ENCODE measurements at places on chromosomes 11 and 22.
A peak's percentile ranks its signal among the peaks of the same experiment; 100 is the strongest.

DNA sequence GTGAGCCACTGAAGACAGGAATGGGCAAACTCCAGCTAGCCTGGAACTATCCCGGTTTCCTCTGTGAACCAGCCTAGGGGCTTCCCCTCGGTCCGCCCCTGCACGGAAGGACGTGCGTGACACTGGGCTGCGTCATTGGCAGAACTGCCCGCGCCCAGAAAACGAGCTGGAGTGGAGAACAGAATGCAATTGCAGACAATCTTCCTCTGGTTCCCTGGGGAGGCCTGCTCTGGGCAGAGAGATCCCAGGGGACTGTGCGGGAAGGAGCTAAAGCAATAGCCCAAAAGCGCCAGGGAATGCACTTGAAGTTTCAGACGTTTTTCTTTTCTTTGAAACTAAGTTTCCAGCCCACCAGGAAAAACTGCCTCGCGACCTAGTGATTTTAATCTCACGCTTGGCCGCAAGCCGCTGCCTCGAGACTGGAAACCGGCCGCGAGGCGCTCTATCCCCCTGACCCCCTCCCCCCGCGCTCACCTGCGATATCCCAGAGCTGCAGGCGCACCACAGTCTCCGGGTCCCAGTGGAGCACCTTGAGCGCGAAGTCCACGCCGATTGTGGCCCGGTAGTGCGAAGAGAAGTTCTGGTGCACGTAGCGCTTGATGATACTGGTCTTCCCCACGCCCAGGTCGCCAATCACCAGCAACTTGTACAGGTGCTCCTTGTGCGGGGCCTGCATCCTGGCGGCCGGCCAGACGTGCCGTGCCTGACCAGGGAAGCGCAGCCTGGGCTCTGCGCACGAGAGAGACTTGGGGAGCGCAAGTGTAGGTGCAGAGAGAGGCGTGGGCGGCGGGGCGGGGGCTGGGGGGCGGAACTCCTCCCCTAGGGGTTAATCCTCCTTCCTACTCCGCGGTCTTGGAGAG is at the start of gene RAB38:
Gene RAB38 (minus strand): TSS at position 735 of the 860 bp plus-strand sequence. CDS start 59 bp downstream, at position 676.
- peak; percentile 88 for DNase-seq

DNA sequence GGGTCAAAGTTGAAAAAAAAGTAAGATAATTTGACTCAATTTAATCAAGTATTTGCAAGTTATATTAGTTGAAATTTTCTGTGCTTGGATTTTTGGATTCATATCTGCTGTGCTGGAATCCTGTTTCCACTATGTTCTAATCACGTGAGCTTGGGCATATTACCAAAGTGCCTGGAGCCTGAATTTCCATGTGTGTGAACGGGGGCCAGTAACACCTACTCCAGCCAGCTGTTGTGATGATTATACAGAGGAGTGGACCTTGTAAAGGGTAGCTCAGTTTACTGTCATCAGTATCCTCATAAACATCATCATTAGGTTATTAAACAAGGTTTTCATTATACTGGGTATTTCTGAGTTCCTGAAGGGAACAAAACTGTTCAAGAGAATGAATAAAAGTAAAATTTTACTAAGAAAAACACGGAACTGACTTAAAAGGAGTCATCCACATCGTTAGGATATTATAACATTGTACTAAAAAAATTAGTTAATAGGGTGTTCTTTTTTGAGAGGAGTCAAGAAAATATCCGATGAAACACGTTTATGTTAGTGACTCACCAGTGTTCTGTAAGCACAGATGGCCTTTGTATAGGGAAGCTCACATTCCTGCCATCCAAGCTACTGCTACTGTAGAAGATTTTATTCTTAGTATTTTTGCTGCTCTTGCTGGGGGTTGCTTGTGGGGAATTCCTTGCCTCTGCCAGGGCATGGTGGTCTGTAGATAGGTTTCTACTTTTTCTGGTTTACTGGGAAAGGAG is 144.1 kb downstream of the ARHGAP42 start:
- DNase-seq, result no peak

DNA sequence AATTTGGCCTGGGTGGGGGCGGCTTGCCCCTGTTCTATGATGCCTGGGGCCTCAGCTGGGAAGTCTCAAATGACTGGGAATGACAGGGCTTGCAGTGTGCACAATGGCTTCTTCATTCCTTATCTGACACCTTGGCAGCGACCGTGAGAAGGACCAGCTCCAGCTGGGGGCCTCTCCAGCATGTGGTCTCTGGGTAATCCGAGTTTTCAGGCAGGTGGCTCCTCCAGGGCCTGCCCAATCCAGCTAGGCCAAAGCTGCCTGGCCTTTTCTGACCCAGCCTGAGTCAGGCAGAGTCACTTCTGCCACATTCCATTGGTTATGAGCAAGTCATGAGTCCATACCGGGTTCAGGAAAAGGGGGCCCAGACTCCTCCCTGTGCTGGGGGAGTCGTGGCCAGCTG is 646.0 kb downstream of the OPCML start:
- no peak for DNase-seq

DNA sequence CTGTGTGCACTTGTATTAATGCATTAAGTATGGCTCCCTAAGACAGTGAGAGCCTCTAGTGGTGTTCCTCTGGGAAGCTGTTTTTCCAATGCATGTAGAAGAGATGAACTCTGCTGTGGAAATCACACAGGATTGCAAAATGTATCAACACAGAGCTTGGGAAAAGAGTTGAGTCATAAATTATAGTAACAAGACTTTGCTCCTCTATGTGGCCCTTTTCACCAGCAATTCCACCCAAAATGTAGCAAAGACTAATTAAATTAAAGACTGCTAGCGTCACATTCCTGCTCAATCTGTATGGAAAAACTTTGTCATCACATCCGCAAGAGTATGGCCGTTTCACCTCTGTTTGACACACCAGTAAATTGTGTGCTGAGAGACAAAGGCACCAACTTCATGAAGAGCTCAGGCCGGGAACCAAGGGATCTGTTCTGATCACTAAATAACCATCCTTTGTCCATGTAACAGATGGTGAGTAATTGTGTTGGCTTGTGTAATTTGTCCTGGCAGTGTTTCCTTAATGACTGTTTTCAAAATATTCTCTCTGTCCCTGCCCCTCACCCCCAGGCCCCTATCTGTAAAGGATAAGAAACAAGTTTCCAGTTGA is 209.2 kb upstream of the SORL1-AS1 start:
- DNase-seq, result no peak

DNA sequence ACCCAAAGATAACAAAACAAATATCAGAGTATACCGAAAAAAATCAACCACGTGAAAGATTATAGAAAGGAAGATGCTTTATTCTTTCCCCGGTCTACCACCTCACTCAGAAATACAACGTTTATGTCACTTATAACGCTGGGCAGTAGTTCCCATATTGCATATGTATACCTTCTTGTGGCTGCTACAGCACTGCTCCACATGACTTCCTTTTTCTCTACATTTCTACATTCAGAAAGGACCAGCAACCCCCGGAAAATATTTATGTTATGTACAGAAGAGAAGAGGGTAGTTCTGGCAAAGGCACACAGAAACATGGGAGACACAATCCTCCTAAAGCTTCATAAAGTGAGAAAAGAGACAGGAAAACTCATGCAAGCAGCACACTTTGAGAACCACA is 56.8 kb downstream of the MTMR2 start:
- DNase-seq, result no peak

DNA sequence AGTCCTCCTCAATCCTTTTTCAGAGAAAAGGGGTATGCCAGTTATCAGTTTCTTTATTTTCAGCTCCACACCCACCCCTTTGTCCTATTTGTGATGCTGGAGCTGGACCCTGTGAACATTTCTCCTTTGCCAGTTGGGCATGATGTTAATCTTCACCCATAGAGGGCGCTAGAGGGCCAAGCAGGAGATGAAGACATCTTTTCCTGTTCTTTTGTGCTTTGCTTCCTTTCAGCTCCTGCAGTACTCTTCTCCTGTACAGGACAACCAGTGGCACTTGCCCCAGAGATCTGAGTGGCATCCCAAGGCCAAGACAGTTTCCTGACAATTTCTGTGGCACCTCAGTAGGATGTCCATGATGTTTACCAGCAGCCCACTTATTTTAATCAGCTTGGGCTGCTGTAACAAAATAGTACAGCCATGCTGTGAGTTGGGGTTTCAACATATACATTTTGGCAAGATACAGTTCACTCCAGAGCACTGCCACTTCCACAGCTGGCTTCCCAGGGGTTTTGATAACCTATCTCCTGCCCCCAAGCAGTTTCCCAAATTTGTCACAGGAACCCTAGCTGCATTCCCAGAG is 4.6 kb downstream of the SAA2 start:
- no peak for DNase-seq

DNA sequence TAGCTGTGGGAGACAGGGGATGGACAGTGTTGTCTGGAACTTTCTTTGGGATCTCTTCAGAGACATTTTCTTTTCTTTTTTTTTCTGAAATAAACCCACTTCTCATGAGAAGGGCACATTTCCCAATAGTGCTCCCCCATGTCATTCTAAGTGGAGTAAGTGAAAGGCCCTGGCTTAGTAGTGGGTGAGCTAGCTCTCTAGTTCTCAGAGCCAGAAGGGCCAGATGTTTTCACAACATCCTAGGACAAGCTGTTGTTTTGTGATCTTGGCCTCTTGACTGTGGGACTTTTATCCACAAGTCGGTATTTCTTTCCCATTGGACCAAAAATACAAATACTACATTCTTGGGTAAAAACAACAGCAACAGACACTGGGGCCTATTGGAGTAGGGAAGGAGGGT is 607.7 kb upstream of the TENM4 start:
- no peak for DNase-seq

GRCh38 chr11:129694966-129695365 is 120.7 kb upstream of the TMEM45B start:
- DNase-seq, result no peak

DNA sequence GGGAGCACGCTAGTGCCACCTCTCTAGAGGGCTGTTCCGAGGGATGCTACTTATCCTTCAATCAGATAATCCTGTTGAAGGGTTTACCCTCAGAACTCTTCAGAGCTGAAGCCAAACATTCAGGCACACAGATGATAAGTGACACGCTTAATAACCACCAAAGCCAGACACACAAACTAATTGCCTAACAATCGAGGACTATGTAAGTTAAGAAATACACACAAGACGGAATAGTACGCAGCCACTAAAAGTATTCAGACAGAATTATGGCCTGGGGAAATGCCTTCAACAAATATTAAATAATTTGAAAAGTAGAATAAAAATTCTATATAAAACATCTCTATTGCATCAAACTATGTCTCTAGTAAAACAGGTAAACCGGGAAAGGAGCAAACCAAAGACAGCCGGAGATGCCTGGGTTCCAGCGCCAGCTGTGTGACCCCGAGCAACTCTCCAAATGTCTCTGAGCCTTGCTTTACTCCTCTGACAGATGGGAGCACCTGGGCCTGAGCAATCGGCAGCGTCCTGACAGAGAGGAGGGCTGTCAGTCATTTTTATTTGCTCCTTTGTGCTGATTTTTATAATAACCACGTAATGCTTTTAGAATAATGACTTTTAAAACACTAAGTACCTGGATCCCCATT is 11.3 kb downstream of the LRFN4 start:
- DNase-seq, result no peak

DNA sequence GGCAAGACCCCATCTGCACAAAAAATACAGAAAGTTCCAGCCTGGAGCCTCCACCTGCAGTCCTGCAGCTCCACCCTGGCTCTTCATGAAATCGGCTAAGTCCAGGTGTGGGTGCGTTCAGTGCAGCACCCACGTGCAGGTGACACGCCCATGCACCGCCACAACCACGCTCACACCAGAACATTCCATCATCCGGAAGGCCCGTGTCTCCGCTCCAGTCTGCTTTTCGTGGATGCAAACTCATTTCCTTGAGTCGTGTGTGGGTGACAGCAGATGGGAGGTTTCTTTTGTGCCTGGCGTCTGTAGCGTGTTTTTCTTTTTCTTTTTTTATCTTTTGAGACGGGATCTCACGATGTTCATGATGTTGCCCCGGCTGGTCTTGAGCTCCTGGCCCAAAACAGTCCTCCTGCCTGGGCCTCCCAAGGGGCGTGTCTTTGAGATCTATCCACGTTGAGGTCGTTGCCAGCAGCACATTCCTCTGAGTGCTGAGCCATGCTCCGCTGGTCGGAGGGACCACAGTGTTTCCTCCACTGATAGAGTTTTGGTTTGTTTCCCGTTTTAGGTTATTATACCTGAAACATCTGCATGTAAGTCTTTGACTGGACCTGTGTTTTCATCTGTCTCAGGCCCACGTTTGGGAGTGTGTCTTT is 7.2 kb downstream of the PTDSS2 start:
- no peak for DNase-seq

DNA sequence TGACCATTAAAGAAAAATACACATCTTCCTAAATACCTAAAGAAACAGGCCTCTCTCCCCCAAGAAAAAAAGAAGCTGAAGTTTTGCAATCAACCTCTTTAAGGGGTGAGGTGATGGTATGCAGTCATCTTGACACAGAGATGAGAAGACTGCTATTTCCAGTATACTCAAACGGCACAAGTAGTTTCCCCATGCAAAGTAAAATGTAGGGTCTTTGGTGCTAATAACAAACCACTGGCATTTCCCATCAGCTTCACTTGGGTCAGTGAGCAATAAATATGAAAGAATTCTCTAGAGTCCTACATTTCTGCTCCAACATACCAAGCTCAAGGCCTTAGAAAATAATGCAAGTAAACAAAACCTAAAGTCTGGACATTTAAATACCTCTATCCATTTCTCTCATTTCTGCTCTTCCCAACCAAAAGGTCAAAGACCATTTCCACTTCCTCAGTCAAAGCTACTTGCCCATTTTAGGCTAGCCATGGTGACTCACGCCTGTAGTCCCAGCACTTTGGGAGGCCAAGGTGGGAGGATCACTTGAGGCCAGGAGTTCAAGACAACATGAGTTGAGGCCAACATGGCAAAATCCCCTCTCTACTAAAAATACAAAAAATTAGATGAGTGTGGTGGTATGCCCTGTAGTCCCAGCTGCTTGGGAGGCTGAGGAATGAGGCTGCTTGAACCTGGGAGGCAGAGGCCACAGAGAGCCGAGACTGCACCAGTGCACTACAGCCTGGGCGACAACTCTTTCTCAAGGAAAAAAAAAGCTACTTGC is 39.5 kb upstream of the CHRNA10 start:
- no peak for DNase-seq

GRCh38 chr11:59000003-59000402 is 60.7 kb downstream of the GLYATL1 start:
- no peak for DNase-seq

All from right kidney (tissue), 9 donors.